ENCODE measurements at places on chromosomes 12 and 14. TPM values are rescaled to one million over a fixed set of nuclear protein-coding genes. Genes with fewer than 3 reads are reported as not detected.
A peak's percentile ranks its signal among the peaks of the same experiment; 100 is the strongest.

GRCh38 chr12:108099778-108100489, 29.2 kb upstream of the WSCD2 start:
- H3K4me1 ChIP-seq = no peaks in the 10 kb centered on the region
- no peaks in the 10 kb centered on the region for H3K36me3 ChIP-seq
- no peak overlapping the region for H3K27ac ChIP-seq
- DNase-seq = no peak
- H3K4me3 ChIP-seq = no peak overlapping the region

GRCh38 chr14:45434221-45434620, 181.2 kb upstream of the MIS18BP1 start:
- H3K27me3 ChIP-seq = no peaks in the 10 kb centered on the region
- no peaks in the 10 kb centered on the region for H3K4me1 ChIP-seq
- no peak overlapping the region for H3K4me3 ChIP-seq
- no peak overlapping the region for H3K27ac ChIP-seq

- DNase-seq = no peak
- H3K4me1 ChIP-seq = no peaks in the 10 kb centered on the region
- H3K27me3 ChIP-seq = no peaks in the 10 kb centered on the region
- no peak overlapping the region for H3K4me3 ChIP-seq
- no peak overlapping the region for H3K27ac ChIP-seq
- H3K36me3 ChIP-seq = no peaks in the 10 kb centered on the region
Measured at GRCh38 chr14:35992816-35993683, 166.9 kb downstream of the BRMS1L start.

DNA sequence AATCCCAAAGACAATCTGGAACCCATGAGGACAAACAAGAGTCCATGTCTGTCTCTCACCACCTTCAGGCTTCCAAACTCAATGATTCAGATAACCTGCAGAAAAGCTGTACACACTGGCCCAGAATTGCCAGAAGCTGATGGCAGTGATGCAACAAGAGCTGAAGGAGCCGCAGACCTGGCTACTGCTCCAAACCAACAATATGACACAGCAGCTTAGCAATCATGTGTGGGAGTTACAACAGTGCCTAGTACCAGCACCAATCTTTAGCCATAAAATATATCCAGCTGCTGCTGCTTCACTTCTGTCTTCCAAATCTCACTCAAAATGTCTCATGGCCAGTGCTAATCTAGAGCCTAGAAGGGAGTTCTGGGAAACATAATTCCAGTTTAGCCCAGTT, 22.0 kb downstream of the RPS6KA5 start:
- no peak overlapping the region for H3K4me3 ChIP-seq
- DNase-seq = no peak
- no peak overlapping the region for H3K27ac ChIP-seq
- no peaks in the 10 kb centered on the region for H3K4me1 ChIP-seq

- no peaks in the 10 kb centered on the region for H3K27me3 ChIP-seq
- H3K4me3 ChIP-seq = no peak overlapping the region
- no peaks in the 10 kb centered on the region for H3K4me1 ChIP-seq
Measured at GRCh38 chr14:67555518-67556090, 22.5 kb downstream of the PLEKHH1 start.

- H3K27me3 ChIP-seq = no peaks in the 10 kb centered on the region
- no peaks in the 10 kb centered on the region for H3K36me3 ChIP-seq
- H3K27ac ChIP-seq = no peak overlapping the region
- DNase-seq = no peak
- no peak overlapping the region for H3K4me3 ChIP-seq
Measured at GRCh38 chr14:102929241-102930137, 7.0 kb downstream of the AMN start.

DNA sequence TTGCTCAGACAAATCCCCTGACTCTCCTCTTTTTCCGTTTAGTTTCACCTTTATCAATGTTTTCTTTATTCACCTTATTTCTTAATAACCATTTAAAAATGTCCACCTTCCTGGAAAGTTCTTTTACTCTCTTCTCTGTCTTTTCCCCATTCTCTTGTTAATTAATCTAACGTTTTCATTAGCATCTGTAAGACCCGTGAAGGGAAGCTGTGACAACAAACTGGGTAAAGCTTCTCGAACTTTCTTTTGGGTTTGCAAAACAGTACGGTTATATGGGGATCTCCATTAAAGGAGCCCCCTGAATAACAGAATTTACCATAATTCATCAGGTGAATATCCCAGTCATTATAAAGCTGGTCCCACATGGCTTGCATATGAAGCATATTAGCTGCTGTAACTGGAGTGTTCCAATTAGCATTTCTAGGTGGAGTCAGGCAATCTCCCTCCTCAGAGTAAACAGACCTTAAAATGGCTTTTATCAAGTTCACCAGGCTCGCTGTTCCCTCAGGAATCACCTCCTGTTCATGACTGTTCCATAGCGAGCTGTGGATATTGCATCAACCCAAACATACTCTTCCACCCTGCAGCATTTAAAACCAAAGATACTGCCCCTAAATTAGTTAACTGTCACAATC, 42.4 kb downstream of the TMEM30B start:
- DNase-seq = no peak
- H3K27ac ChIP-seq = no peak overlapping the region
- H3K4me3 ChIP-seq = no peak overlapping the region

GRCh38 chr12:112022241-112023016, 9.2 kb downstream of the ERP29 start:
- peaks cover 13% of the 10 kb centered on the region for H3K36me3 ChIP-seq
- no peak overlapping the region for H3K4me3 ChIP-seq
- H3K27me3 ChIP-seq = no peaks in the 10 kb centered on the region
- peaks cover 9% of the 10 kb centered on the region for H3K4me1 ChIP-seq
- no peak overlapping the region for H3K27ac ChIP-seq

DNA sequence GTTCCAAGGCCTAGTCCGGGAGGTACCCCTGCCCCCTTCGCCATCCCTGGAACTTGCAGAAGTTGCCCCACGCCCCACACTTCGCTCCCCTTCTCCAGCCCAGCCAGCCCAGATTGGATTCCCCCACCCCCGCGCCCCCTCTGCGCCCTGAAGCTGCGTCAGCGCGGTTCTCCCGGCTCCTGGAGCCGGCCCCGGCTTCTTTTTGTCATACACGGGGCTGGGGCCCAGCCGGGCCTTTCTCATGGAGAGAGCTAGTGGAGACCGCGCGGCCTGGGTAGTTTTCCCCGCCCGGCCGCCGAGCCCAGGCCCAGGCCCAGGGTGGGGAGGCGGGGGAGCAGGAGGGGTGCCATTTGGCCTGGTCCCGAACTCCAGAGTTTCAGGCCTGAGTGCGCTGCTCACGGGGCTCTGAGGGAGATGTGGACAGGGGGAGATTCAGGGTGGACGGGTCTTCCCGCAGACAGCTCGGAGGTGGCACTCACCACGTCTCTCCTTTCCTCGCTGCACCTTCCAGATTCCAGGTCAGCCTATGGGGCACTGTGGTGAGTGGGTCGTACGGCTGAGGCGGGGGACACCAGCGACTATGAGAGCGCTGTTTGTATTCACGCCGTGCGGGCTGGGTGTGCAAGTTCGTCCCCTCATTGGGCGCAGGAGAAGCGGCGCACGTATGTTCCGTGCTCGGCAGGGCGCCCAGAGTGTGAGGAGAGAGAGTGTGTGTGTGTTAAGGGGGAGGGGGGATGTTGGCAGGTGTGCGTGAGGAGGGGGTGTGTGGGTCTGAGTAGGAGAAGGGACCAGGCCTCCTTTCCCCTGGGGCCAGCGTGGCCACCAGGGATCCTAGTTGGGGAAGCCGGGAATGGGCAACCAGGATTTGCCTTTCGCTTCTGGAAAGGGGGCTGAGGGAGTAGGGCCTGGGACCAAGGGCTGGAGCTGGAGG, 785 bp upstream of the LHX5 start:
- no peaks in the 10 kb centered on the region for H3K36me3 ChIP-seq
- no peak overlapping the region for H3K4me3 ChIP-seq
- H3K27ac ChIP-seq = no peak overlapping the region
- peaks cover 13% of the 10 kb centered on the region for H3K4me1 ChIP-seq
- DNase-seq = no peak
- peaks cover 45% of the 10 kb centered on the region for H3K27me3 ChIP-seq

DNA sequence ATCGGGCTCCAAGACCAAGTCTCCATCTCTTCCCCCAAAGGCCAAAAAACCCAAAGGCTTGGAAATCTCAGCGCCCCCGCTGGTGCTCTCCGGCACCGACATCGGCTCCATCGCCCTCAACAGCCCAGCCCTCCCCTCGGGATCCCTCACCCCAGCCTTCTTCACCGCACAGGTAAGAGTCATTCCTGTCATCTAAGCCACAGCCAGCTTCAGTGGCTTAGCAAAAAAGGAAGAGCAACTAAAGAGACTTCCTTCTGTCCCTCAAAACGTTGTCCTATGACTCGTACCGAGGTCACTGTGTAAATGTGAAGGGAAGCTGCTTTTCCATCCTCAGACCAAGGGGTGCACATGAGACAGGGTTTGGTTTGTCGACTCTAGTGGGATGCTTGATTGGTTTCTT, 53.4 kb downstream of the ELK3 start:
- peak; percentile 4 for DNase-seq
- H3K36me3 ChIP-seq = no peaks in the 10 kb centered on the region
- H3K27ac ChIP-seq = no peak overlapping the region
- H3K4me1 ChIP-seq = no peaks in the 10 kb centered on the region
- no peaks in the 10 kb centered on the region for H3K27me3 ChIP-seq

DNA sequence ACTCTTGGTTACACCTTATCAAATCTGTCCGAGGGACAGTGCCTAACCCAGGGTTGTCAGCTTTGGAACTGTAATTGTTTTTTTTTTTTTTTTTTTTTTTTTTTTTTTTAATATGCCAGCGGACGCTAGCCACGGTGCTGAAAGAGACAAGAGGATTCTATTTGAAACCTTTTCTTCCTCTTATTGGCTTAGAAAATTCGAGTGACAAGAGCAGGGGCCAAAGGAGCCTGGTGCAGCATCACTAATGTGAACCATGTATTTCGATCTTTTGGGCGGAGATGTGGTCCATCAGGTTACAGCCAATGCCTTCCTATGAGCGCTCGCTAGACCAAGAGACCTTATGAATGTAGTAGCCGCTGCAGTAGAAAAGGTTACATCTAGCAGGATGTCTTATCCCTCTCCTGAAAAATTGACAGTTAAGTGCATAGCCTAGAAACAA, 922 bp downstream of the PTPRR start:
- H3K4me3 ChIP-seq = no peak overlapping the region
- no peak for DNase-seq
- no peaks in the 10 kb centered on the region for H3K4me1 ChIP-seq
- no peak overlapping the region for H3K27ac ChIP-seq
- peaks cover 2% of the 10 kb centered on the region for H3K27me3 ChIP-seq
- no peaks in the 10 kb centered on the region for H3K36me3 ChIP-seq

GRCh38 chr12:5099591-5099990, 55.9 kb downstream of the KCNA5 start:
- H3K27me3 ChIP-seq = no peaks in the 10 kb centered on the region
- H3K4me1 ChIP-seq = no peaks in the 10 kb centered on the region
- H3K4me3 ChIP-seq = no peak overlapping the region
- no peak for DNase-seq
- no peaks in the 10 kb centered on the region for H3K36me3 ChIP-seq
- H3K27ac ChIP-seq = no peak overlapping the region

DNA sequence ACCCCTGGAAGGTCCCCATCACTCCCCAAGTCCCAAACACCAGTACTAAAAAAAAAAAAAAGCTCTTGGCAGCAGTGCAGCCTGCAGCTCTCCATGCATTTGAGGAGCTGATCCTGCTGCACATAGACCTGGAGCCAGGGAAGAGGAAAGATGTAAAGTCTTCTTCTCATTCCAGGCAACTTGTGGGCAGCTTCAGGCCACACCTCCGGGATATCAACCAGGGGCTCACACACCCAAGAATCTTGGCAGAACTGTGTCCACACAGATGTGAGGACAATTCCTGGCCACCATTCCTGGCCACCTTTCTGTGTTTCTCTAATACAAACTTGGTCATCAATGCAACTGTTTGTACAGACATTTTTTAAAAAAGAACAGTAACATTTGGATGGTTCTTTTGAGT, 72.7 kb downstream of the TMEM132C start:
- no peak overlapping the region for H3K4me3 ChIP-seq
- no peak for DNase-seq
- no peaks in the 10 kb centered on the region for H3K4me1 ChIP-seq
- H3K27ac ChIP-seq = no peak overlapping the region

DNA sequence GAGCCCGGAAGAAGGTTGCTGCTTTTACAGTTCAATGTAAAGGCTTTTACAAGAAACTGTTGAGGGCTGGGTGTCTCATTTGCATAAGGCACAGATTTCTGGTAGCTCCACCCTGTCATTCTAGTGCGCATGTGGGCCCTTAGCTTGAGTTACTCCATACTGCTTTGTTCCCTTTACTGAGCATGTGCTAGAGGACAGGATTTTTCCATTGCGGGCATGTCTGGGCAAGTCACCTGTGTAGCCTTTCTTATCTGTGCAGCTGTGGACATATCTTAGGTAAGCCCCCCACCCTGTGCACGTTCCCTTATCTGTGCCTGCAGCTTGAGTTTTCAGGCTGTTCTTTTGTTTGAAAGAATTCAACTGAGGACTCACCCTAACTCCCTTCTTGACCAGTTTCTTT, 56.2 kb upstream of the ARHGAP5 start:
- no peak overlapping the region for H3K4me3 ChIP-seq
- no peaks in the 10 kb centered on the region for H3K36me3 ChIP-seq
- H3K27ac ChIP-seq = no peak overlapping the region
- no peak for DNase-seq
- no peaks in the 10 kb centered on the region for H3K27me3 ChIP-seq
- H3K4me1 ChIP-seq = no peaks in the 10 kb centered on the region

GRCh38 chr14:76080471-76080870, 71.3 kb upstream of the GPATCH2L start:
- H3K4me1 ChIP-seq = no peaks in the 10 kb centered on the region
- H3K36me3 ChIP-seq = no peaks in the 10 kb centered on the region
- H3K27ac ChIP-seq = no peak overlapping the region
- H3K27me3 ChIP-seq = no peaks in the 10 kb centered on the region
- no peak overlapping the region for H3K4me3 ChIP-seq

DNA sequence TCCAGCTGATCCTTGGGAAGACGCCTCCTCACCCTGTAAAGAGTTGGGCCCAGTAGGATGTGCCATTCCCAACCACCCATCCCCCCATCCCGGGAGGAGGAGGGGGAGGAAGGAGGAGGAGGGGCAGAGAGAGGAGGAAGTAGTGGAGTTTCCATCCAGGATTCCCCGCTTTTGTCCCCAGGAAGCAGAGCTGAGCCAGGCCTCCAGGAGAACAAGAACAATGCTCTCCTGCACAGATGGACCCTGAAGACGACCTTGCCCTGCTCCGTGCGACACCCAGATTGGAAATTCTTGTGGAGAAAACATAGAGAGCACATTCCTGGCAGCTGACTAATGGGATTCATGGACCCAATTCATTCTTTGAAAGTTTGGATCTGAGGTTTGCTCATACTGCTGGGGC, 132.3 kb upstream of the CRY1 start:
- no peaks in the 10 kb centered on the region for H3K36me3 ChIP-seq
- H3K27ac ChIP-seq = no peak overlapping the region
- no peak overlapping the region for H3K4me3 ChIP-seq

GRCh38 chr12:110351119-110351518, 52.4 kb downstream of the ANAPC7 start:
- H3K27ac ChIP-seq = no peak overlapping the region
- H3K36me3 ChIP-seq = peaks cover 14% of the 10 kb centered on the region
- no peak for DNase-seq
- H3K27me3 ChIP-seq = no peaks in the 10 kb centered on the region
- H3K4me3 ChIP-seq = no peak overlapping the region

KRT2 gene
- total RNA-seq = 0.33 TPM

CD163L1 gene
- not detected for total RNA-seq

WNT1 gene
- total RNA-seq = not detected

IL31 gene
- total RNA-seq = not detected

PRICKLE1 gene
- total RNA-seq = 20.1 TPM

RNF212B gene
- not detected for total RNA-seq

CLEC7A gene
- not detected for total RNA-seq

STAT6 gene
- 52.3 TPM for total RNA-seq

STAC3 gene
- total RNA-seq = 0.87 TPM

TMEM121 gene
- total RNA-seq = 4.6 TPM

ZC3H14 gene
- 57.1 TPM for total RNA-seq

GPR84 gene
- total RNA-seq = not detected
